ENCODE measurements at places on chromosomes 3 and 15.

DNA sequence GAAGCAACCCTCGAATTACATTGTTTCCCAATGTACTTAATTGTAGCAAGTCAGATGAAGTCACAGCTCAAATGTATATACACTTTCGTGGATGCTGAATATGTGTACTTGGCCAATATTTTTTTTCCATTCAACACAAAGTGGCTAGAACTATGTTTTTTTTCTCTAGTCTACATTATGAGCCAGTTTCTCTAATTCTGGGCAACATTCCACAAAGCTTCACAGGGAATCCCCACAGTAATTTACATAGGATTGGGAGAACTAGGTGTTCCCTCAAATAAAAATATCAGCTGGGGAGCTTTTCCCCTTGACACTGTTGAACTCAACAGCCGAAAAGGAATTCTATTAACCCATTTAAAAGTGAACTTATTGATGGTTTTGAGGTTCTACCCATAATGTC is 493.1 kb downstream of the MECOM start:
- H3K4me1 ChIP-seq, result no peaks in the 10 kb centered on the region
- H3K36me3 ChIP-seq, result no peaks in the 10 kb centered on the region
- H3K4me3 ChIP-seq, result no peak overlapping the region
- H3K27me3 ChIP-seq, result no peaks in the 10 kb centered on the region

DNA sequence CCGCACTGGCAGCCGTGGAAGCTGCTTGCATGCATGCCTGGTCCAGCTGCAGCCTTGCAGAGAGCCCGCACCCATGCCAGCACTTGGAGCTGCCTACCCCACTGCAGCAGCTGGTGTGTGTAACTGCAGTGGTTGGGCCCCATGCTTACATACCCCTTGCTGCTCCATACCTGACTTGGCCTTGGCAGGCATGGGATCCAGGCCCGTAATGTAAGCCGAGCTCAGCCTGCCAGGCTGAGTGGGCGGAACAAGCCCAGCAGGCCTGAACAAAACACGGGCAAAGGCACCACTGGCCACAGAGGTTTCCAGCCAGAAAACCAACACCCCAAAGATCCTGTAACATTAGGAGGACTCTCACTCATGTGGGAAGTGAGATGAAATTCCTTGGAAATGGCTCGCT is 48.3 kb downstream of the SLC6A20 start:
- no peak overlapping the region for H3K27ac ChIP-seq
- no peak for DNase-seq
- no peaks in the 10 kb centered on the region for H3K27me3 ChIP-seq

- no peak overlapping the region for H3K4me3 ChIP-seq
- H3K4me1 ChIP-seq, result no peaks in the 10 kb centered on the region
- no peak overlapping the region for H3K27ac ChIP-seq
Observed at GRCh38 chr3:131356006-131356595, 25.5 kb upstream of the NUDT16 start.

- no peaks in the 10 kb centered on the region for H3K4me1 ChIP-seq
- DNase-seq, result no peak
- H3K27me3 ChIP-seq, result no peaks in the 10 kb centered on the region
- H3K36me3 ChIP-seq, result no peaks in the 10 kb centered on the region
Observed at GRCh38 chr3:45332493-45332892, 55.9 kb upstream of the LARS2 start.

GRCh38 chr15:52382647-52383046 is 87.0 kb upstream of the MYO5C start:
- no peaks in the 10 kb centered on the region for H3K27me3 ChIP-seq
- no peak overlapping the region for H3K4me3 ChIP-seq
- no peaks in the 10 kb centered on the region for H3K36me3 ChIP-seq
- no peaks in the 10 kb centered on the region for H3K4me1 ChIP-seq
- H3K27ac ChIP-seq, result no peak overlapping the region
- DNase-seq, result no peak

- no peak for DNase-seq
- no peaks in the 10 kb centered on the region for H3K36me3 ChIP-seq
- H3K4me3 ChIP-seq, result no peak overlapping the region
- H3K27ac ChIP-seq, result no peak overlapping the region
Observed at GRCh38 chr3:168828014-168828413, 732.3 kb upstream of the GOLIM4 start.

- DNase-seq, result no peak
- H3K36me3 ChIP-seq, result no peaks in the 10 kb centered on the region
- no peaks in the 10 kb centered on the region for H3K4me1 ChIP-seq
- H3K27me3 ChIP-seq, result no peaks in the 10 kb centered on the region
- no peak overlapping the region for H3K4me3 ChIP-seq
- H3K27ac ChIP-seq, result no peak overlapping the region
Observed at GRCh38 chr3:40741729-40742128, 217.0 kb downstream of the ZNF621 start.

- H3K4me1 ChIP-seq, result peaks cover 4% of the 10 kb centered on the region
- DNase-seq, result peak; percentile 20
Observed at GRCh38 chr3:188106887-188107830, 46.8 kb upstream of the LPP start.

DNA sequence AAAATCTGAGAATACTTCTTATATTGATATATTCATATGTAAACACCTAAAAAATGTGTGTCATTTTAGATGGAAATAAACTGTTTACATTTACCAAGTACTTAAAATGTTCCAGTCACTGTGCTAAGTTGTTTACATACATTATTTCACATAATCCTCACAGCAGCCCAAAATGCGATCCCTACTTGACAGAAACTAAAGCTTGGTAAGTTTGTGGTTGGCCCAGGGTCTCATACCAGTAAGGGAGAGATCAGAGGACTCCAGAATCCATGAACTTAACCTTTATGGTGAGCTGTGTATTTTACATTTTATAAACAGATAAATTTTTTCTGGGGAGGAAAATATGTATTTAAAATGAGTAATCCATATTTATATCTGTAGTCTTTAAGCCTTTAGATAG is 51.2 kb downstream of the SLC25A26 start:
- H3K27ac ChIP-seq, result no peak overlapping the region
- H3K27me3 ChIP-seq, result no peaks in the 10 kb centered on the region

DNA sequence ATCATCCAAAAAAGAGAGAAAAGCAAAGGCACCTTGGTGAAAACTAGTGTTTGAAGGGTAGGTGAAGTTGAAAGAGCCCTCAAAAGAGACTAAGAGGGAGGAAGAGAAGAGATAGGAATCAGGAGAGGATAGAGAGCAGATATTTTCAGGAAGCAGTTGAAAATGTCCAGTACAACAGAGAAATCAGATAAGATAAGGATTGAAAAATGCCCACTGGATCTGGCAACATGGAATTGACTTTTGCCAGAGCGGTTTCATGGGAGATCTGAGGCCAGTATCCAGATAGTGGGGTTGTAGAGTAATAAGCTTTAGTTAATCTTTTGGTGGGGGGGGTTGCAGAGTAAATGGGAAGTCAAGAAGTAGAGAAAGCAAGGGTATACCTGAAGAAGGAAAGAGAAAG is 337.4 kb downstream of the IL5RA start:
- H3K27me3 ChIP-seq, result no peaks in the 10 kb centered on the region
- peaks cover 1% of the 10 kb centered on the region for H3K4me1 ChIP-seq
- H3K4me3 ChIP-seq, result no peak overlapping the region

GRCh38 chr15:71730277-71731144 is 79.8 kb upstream of the NR2E3 start:
- DNase-seq, result no peak
- H3K4me3 ChIP-seq, result no peak overlapping the region
- no peak overlapping the region for H3K27ac ChIP-seq
- no peaks in the 10 kb centered on the region for H3K27me3 ChIP-seq
- H3K4me1 ChIP-seq, result no peaks in the 10 kb centered on the region

GRCh38 chr15:27017168-27017809 is 46.3 kb downstream of the GABRG3 start:
- H3K4me1 ChIP-seq, result no peaks in the 10 kb centered on the region
- H3K27me3 ChIP-seq, result no peaks in the 10 kb centered on the region
- no peaks in the 10 kb centered on the region for H3K36me3 ChIP-seq
- H3K4me3 ChIP-seq, result no peak overlapping the region
- peak; percentile 73 for DNase-seq
- no peak overlapping the region for H3K27ac ChIP-seq

- DNase-seq, result no peak
- H3K27me3 ChIP-seq, result no peaks in the 10 kb centered on the region
- H3K27ac ChIP-seq, result no peak overlapping the region
- H3K36me3 ChIP-seq, result peaks cover 3% of the 10 kb centered on the region
Observed at GRCh38 chr3:143035466-143036211, 34.3 kb downstream of the U2SURP start.

DNA sequence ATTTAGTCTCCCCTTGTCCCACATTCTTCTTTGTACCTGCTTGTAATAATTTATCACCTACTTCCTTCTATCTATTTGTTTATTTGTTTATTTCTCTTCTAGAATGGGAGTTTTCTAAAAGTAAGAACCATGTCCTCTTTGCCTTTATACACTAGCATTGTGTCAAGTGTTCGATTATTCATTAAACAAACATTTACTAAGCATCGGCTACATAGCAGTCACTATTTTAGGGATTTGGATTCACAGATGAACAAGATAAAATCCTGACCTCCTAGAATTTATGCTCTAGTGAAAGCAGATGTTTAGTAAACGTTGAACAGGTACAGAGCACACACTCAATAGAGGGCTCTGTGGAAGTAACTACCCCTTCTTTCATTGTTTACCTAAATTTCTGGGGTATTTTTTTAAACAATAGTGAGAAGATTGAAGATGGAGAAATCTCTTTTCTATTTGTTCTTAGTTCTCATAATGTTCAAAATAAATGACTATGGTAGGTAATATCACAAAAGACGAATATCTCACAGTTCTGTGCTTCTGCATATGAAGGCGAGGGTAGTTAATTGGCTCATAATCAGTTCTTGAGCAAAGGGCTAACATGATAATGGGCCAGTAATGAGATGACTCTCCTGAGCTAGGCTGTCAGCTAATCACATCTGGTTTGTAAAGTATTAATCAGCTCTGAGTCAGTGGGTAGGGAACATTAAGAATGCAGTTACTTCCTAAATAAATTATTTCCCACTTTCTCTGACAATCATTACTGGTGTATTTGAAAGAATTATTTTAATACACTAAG is 111.9 kb downstream of the SLC9A9 start:
- H3K27me3 ChIP-seq, result no peaks in the 10 kb centered on the region
- H3K4me1 ChIP-seq, result no peaks in the 10 kb centered on the region
- H3K36me3 ChIP-seq, result no peaks in the 10 kb centered on the region
- no peak overlapping the region for H3K4me3 ChIP-seq
- no peak overlapping the region for H3K27ac ChIP-seq

DNA sequence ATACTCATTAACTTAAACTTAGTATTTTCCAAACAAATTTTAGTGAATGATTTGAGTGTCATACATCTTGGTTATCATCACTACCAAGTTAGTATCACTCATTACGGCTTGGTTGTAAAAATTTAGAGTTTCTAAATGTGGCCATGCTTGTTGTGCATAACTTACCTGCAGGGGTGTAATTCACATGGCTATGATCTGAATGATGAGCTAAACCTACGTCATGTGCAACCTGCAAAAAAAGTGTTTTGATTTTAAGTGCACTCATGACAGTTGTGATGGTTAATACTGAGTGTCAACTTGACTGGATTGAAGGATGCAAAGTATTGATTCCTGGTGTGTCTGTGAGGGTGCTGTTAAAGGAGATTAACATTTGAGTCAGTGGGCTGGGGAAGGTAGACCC is 17.6 kb upstream of the CLDN16 start:
- H3K27me3 ChIP-seq, result no peaks in the 10 kb centered on the region
- no peaks in the 10 kb centered on the region for H3K36me3 ChIP-seq
- no peak overlapping the region for H3K4me3 ChIP-seq
- no peaks in the 10 kb centered on the region for H3K4me1 ChIP-seq
- no peak overlapping the region for H3K27ac ChIP-seq

DNA sequence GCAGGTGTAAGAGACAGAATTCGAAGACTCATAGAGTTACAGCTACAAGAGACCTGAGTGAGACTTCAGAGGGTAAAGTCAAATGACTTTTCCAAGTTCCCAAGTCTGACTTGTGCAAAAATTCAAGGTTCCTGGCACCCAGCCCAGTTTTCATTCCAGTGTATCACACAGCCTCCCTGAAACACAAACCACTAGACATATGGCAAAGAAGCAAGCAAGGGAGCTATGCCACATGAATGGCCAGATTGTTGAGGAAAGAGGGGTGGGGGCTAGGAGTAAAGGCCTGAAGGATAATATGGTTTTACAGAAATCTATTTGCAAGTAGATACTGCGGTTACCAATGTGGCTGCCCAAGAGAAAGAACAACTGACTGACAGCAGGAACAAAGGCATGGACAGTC is 301.2 kb downstream of the MECOM start:
- H3K4me1 ChIP-seq, result no peaks in the 10 kb centered on the region
- DNase-seq, result no peak
- H3K27ac ChIP-seq, result no peak overlapping the region
- H3K4me3 ChIP-seq, result no peak overlapping the region
- H3K36me3 ChIP-seq, result no peaks in the 10 kb centered on the region

- no peak for DNase-seq
- H3K4me3 ChIP-seq, result no peak overlapping the region
- H3K36me3 ChIP-seq, result no peaks in the 10 kb centered on the region
Observed at GRCh38 chr15:67746022-67746421, 79.3 kb upstream of the SKOR1 start.

DNA sequence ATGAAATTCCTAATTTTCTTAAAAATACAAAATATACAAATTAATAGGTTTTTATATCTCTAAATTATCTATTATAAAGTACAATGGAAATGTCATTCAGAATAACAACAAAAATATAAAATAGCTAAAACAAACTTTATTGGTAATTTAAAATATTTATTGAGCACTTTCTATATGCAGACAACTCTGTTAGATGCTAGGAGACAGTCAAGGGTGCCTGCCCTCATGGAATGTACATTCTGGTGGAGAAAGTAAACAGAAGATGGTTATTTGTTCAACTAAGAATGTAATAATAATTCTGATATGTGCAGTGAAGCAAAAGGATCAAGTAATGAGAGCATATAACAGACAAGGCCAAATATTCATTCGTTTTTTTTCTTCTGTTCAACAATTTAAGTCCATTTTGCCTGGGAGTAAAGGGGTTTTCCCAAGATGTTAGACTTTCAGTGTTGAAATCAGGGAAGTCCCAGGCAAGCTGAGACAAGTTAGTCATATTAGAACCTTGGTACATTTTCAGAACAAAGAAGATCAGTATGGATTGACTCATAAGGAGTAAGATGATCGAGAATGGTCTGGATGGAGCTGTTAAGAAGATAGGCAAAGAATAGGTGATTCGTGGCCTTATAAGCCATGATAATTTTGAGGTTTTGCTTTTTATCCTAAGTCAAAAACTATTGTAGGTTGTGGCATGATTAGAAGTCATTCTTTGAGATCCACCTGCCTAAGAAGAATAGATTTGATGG is 150.2 kb upstream of the MLF1 start:
- no peaks in the 10 kb centered on the region for H3K4me1 ChIP-seq
- H3K4me3 ChIP-seq, result no peak overlapping the region
- no peak overlapping the region for H3K27ac ChIP-seq
- DNase-seq, result no peak
